Stimulated activated CD8-positive, alpha-beta memory T cell treated with anti-CD3 and anti-CD28 coated beads, Interleukin-4, amount 100 ng/mL, for 1 hour (primary cell): ENCODE measurements at places on chromosomes 3 and 15.

- DNase-seq: no peak
These were observed 210.5 kb upstream of the TLE3 start for GRCh38 chr15:70308011-70308734.

DNA sequence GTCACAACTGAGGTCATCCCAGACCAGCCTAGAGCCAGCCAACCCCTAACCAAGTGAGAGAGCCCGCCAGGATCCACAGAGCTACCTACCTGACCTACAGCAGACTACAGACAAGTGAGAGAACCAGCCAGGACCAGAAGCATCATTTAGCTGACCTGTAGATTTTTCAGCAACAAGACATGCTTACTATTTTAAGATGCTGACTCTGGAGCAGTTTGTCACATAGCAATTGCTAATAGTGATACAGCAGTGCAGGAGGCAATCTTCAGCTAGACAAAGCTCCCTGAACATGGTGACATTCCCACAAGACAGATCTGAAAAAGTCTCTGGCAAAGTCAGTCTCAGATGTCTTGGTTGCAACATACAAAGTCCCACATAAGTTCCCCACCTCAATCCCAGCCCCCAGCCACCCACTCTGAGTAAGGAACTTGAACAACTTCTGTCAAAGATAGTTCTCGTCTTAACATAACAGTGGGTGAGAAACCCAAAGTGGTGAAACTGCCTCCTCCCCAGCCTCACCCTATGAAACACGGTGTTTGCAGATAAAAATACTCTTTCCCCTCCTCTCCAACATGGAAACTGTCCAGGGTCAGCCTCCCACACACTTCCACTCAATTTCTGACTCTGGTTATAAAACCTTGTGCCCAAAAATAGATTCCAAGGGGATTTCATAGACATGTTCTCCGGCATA lies 120.3 kb upstream of the SLC6A11 start:
- no peak for DNase-seq

GRCh38 chr15:55654561-55655031 lies 66.5 kb upstream of the PYGO1 start:
- no peak for DNase-seq

DNA sequence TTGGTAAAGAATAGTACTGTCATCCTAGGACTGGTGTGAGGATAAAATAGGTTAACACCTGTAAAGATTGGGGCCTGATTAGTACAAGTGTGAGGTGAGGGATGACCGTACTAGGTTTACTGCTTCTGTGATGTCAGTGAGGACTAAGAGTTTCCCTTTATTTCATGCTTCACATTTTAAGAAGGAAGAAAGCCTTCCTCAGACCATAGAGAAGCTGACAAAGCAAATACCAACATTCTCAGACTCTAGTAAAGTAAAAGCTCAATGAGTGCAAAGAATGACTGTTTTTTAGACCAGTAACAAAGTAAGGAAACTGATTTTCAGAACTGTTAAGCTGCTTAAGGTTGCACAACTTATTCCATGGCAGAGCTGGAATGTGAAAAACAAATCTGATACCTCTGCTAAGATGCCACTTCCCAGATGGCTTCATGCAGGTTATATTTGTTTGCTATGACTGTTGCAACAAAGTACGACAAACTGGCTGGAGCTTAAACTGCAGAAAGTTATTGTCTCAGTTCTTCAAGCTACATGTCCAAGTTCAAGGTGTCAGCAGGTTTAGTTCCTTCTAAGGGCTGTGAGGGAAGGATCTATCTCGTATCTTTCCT lies 354.9 kb downstream of the RSL24D1 start:
- DNase-seq: no peak

DNA sequence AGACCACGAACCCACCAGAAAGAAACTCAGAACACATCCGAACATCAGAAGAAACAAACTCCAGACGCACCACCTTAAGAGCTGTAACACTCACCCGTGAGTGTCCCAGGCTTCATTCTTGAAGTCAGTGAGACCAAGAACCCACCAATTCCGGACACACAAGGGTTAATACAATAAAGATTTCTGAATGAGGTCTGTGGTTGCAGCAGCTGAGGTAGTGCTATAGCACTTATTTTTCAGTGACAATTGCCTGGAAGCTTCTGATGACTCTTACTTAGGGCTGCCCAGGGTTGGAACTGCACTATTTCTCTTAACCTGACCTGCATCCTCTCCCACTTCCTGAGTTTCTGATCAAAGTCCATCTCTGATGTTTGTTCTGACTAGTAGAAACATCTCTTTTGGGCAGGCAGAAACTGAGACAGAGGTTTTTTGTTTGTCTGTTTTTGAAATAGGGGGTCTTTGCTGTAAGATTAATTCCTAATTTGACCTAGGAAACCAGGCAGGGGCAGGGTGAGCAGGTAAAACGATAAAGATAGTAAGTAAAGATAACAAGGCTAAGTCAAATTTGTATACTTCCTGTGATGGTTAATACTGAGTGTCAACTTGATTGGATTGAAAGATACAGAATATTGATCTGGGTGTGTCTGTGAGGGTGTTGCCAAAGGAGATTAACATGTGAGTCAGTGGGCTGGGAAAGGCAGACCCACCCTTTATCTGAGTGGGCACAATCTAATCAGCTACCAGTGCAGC lies 169.1 kb downstream of the GAP43 start:
- no peak for DNase-seq

- DNase-seq: no peak
These were observed 36.9 kb downstream of the RHCG start for GRCh38 chr15:89459271-89460038.

- no peak for DNase-seq
These were observed 240.5 kb downstream of the SOX2 start for GRCh38 chr3:181952221-181952620.

DNA sequence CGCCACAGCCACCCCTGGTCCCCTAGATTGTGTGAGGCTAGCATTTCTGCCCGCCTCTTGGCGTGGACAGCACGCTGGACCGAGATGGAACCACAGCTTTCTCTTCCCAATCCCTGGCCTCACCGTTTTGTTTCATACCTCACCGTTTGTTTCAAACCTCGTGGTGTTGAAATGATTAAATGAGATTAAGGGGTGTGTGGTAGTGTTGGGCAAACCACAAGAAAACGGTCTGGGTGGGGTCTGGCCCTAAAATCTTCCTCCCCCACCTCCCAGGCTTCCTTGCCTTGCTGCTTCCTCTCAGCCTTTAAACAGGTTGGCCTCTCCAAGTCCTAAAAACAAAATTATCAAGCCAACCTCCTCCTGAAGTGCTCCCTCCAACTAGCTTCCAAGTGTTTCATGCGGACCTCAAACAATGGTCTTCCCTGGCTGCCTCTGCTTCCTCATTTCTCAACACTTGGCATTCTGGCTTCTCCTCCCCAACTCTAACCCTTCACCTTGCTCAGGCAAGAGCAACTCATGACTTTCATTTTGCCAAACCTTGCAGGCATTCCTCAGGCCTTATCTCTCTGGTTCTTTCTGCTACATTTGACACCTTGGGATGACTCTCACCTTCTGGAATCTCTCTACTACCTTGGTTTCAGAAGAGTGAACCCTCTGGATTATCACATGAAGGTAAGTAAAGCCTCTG lies 1.4 kb upstream of the ATP13A3 start:
- DNase-seq: no peak

- no peak for DNase-seq
These were observed 10.9 kb upstream of the ALDH1L1 start for GRCh38 chr3:126191246-126191645.

DNA sequence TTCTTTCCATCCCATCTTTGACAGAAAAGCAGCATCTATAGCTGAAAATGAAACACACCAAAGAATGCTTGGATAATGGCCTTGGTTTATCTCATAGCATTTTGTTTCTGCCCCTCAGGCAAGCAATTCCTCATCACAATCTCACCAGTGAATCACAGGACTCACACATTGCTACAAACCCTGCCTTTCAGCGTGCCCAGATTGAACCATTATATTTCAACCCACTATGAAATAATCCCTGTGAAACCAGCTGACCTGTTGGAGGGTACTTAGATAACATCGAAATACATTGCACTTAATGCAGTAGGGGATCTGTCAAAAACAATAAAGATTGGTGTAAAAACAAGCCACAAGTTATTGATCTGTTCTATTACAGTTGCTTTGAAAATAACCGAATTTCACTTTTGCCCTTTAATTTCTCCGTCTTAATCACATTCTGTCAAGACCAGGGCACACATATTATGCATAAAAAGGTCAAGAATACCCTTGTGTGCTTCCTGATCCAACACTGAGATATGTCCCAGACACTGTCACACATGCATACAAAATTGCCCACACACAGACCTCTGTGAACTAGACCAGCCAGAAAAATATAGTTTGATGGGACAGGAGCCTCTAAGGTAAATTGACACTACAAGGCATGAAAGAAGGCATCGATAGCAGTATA lies 839.8 kb downstream of the NTRK3 start:
- DNase-seq: no peak

GRCh38 chr15:68518046-68518445 lies 60.7 kb upstream of the CORO2B start:
- DNase-seq: no peak

GRCh38 chr3:128123156-128123537 lies 465 bp downstream of the RUVBL1 start:
- no peak for DNase-seq

DNA sequence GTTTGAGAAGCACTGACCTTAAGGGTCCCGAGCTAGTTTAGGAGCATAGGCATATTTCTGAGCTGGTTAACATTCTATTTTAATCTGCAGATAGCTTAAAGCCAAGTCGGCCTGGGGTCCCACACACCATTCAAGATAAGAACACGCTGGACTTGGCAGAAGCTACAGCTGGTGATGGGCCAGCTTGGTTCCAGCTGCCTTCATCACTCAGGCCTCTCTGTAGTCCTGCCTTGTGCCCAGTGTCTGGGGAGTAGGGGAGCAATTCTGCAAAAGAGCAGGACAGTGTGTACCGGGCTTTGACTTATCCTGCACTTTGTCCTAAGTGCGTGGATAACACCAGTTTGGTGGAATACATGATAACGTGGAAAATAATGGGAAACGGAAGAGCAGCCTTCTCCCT lies 164.5 kb downstream of the MEGF11 start:
- DNase-seq: no peak

GRCh38 chr15:25787855-25788520 lies 75.1 kb downstream of the ATP10A start:
- no peak for DNase-seq

GRCh38 chr3:47283591-47284364 lies 1.0 kb downstream of the KLHL18 start:
- DNase-seq: no peak

DNA sequence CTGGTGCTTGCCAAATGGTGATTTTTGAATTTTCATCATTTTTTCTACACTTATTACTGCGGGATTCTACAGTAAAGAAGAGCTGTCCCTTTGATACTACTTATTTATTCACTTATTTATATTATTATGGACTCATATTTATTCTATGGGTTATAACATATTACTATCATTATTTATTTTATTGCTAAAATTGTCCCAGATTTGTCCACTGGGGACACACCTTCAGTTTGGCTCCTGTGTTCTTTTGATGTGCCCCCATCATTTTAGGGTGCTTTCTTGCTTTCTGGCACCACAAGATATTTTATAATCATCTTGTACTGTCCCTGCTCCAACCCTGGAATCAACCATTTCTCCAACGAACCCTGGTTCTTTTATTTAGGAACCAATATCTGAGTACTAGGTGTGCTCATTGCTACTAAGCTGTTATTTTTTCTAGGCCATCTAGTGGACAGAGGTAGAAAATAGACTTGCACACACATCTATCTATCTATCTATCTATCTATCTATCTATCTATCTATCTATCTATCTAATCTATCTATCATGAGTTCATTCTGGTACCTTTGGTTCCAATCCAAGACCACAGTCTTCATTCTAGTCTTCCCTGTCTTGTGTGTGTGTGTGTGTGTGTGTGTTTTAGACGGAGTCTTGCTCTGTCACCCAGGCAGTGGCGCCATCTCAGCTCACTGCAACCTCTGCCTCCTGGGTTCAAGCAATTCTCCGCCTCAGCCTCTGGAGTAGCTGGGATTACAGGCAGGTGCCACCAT lies 16.0 kb downstream of the SLC22A14 start:
- DNase-seq: no peak

DNA sequence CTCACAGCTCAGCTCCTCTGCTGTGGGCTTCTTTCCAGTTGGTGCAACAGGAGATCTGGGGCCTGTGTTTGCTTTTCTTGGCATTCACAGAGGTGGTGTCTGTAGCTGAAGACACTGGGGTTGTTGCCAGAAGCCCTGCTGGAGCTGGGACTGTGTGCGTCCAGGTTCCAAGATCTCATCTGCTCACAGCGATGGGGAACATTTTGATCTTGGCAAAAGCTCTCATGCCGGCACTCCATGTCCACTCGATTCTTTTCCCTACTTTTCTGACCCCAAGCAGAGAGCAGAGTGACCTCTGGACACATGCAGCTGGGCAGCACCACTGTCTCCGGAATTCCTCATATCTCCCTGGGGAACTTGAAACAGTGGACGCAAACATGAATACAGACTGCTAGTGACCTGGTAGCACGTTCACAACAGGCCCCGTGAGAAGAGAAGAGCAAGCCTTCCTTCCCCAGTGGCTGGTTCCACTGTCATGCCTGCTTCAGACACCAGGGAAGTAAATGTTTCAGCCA lies 36.1 kb upstream of the MECOM start:
- DNase-seq: no peak

DNA sequence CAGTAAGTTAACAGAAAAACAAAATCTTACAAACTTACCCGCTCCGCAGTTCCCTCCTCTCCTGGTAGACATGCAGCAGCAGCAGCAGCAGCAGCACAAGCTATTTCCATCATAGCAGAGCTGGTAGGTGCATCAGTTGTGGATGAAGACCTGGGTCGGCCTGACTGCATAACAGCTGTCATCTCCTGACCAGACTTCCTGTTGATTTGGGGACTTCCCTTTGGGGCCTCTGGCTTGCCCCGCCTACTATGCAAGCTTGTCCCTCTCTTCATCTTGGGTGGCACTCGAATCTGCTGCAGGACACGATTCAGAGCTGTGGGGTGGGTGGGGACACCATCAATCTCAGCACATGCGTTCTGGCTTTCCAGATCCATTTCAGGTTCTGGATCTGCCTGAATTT lies 65.7 kb downstream of the TMCC1 start:
- no peak for DNase-seq

DNA sequence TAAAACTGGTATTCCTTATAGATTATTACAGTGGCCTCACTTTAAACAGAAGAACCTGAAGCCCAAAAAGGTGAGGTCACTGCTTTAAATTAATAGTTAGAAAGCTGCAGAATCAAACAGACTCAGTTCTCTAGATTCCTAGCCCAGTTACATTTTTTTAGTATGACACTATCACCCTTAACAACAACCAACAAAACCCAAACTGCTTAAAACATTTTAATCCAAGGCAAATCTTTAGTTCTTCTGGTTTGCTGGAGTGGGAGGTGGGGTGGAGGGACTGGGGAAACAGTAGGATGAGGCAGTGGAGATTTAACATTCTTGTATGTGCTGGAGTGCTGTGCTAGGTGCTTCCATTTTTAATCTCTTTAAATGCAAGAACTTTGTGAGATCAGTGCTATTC lies 631.6 kb upstream of the KCNMB2 start:
- no peak for DNase-seq
